ENCODE measurements at places on chromosomes 12 and 14. TPM values are rescaled to one million over a fixed set of nuclear protein-coding genes. Genes with fewer than 3 reads are reported as not detected.

Gene SPX
- total RNA-seq = 0.40 TPM

Gene INHBE
- total RNA-seq = not detected

Gene AICDA
- total RNA-seq = not detected

Gene AKAP3
- total RNA-seq = 3.5 TPM

Gene DAZAP2
- 174 TPM for total RNA-seq

Gene TEX22
- 3.4 TPM for total RNA-seq

Gene TUBA1B
- total RNA-seq = 2,009 TPM

Gene IL23A
- 12.4 TPM for total RNA-seq

Gene REP15
- total RNA-seq = 0.61 TPM

Gene TMEM132D
- not detected for total RNA-seq

Gene KLRK1
- total RNA-seq = 135 TPM

Gene ANKS1B
- 1.1 TPM for total RNA-seq

Gene A2M
- 0.12 TPM for total RNA-seq

Gene TNS2
- total RNA-seq = 0.58 TPM

Gene GZMH
- total RNA-seq = 80.0 TPM

Gene HOXC10
- not detected for total RNA-seq

Gene RPAP3
- total RNA-seq = 41.3 TPM

Measured in activated CD8-positive, alpha-beta memory T cell treated with anti-CD3 and anti-CD28 coated beads, Interleukin-2, amount 10 ng/mL, durations not matched to agents 7 days and 5 days (primary cell).